ENCODE measurements at places on chromosomes 12 and 14. TPM values are rescaled to one million over a fixed set of nuclear protein-coding genes. Genes with fewer than 3 reads are reported as not detected.

Gene SERPINA10
- not detected for total RNA-seq

Gene RPGRIP1
- total RNA-seq: 0.59 TPM

- no peaks in the 10 kb centered on the region for H3K4me1 ChIP-seq
- no peaks in the 10 kb centered on the region for H3K36me3 ChIP-seq
- DNase-seq: no peak
- H3K4me3 ChIP-seq: no peak overlapping the region
- no peaks in the 10 kb centered on the region for H3K27me3 ChIP-seq
- H3K27ac ChIP-seq: no peak overlapping the region
These were observed 25.4 kb upstream of the CCDC198 start for GRCh38 chr14:57519043-57519442.

- no peaks in the 10 kb centered on the region for H3K4me1 ChIP-seq
- H3K4me3 ChIP-seq: no peak overlapping the region
- H3K36me3 ChIP-seq: no peaks in the 10 kb centered on the region
- H3K27ac ChIP-seq: no peak overlapping the region
These were observed 6.5 kb downstream of the KRT5 start for GRCh38 chr12:52513736-52514135.

GRCh38 chr14:75277815-75278421, 710 bp upstream of the FOS start:
- peaks cover 17% of the 10 kb centered on the region for H3K36me3 ChIP-seq
- H3K27me3 ChIP-seq: no peaks in the 10 kb centered on the region
- DNase-seq: no peak

DNA sequence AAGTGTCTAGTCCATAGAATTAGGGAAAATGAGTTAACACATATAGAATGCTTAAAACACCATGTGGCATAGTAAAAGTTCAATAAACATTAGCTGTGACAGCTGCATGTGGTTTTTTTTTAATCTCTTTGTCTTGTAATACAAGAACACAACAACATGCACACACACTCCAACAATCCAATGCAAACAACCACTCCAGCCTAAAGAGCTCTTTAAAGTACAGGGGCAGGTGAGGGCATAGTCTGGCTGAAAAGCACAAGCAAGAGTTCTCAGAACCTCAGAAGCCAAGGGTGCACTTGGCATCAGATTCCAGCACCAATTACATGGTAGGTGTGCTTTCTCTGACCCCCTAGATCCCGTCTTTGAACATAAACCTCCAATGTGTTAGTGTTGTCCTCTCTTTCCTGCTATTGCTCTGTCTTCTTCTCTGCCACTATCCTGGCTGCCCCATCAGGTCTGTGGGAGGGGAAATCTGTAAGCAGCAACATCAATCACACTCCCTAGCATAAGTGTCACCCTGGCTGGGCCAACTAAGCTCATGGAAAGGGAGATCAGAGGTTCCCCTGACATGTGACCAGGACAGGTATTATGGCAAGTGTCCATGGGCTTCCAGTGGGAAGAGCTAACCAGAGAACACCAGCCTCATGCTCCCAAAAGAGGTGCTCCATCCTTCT, 91.0 kb downstream of the SLC8A3 start:
- H3K36me3 ChIP-seq: no peaks in the 10 kb centered on the region
- DNase-seq: no peak
- no peaks in the 10 kb centered on the region for H3K27me3 ChIP-seq
- no peak overlapping the region for H3K4me3 ChIP-seq
- H3K4me1 ChIP-seq: no peaks in the 10 kb centered on the region

GRCh38 chr14:50319721-50320120, 7.6 kb downstream of the DMAC2L start:
- H3K27ac ChIP-seq: no peak overlapping the region
- H3K4me1 ChIP-seq: no peaks in the 10 kb centered on the region
- no peak for DNase-seq
- no peak overlapping the region for H3K4me3 ChIP-seq

- H3K27me3 ChIP-seq: no peaks in the 10 kb centered on the region
- H3K4me1 ChIP-seq: no peaks in the 10 kb centered on the region
- H3K36me3 ChIP-seq: peaks cover 64% of the 10 kb centered on the region
These were observed 19.2 kb upstream of the MLXIP start for GRCh38 chr12:122059203-122059960.

Data from H9 (cell line).